ENCODE measurements at places on chromosomes 13 and 19. TPM values are rescaled to one million over a fixed set of nuclear protein-coding genes. Genes with fewer than 3 reads are reported as not detected.

- DNase-seq = no peak
Measured at GRCh38 chr13:62837895-62838294, 1422.2 kb upstream of the PCDH20 start.

The TMEM238 gene
- 0.15 TPM for total RNA-seq

The PRODH2 gene
- total RNA-seq = not detected

DNA sequence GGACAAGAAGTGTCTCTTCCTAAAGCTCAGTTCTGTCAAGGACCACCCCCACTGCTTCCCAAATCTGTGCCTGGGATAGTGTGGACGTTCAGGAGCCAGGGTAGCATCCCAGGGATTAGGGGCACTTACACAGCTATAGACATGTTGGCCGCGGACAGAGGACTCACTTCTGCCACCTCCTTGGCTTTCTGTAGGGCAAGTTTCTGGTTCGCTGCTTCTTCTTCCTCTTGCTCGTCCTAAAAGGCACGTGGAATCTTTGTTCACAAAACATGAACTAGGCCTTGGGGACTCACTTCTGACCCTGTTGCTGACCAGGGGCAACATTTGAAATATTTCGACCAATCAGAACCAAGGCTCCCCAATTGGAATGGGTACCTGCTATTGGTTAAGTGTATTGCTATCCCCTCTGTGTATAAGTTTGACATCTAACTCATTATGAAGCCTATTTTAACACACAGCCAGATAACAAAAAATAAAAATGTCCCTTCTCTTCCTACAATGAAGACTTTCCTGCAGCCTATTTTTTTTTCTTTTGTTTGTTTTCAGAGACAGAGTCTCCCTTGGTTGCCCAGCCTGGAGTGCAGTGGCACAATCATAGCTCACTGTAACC is 150.3 kb downstream of the IER2 start:
- no peak for DNase-seq

DNA sequence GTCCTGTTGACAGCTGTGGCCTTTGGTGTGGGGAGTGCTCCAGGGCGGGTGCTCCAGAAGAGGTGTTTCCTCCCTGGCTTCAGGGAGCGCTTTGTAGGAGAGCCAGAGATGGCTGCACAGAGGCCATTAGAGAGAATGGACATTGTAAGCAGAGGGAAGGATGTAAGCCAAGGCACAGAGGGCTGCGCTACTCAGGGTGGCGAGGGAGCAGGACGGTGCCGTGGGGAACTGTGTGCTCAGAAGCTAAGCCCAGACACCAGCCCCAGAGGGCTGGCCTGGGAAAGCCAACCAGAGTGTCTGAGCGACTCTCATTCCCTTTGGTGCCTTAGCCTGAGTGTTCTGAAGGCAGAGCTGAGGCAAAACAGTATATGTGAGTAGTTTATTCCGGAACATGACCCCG is 92.2 kb downstream of the TSHZ3 start:
- no peak for DNase-seq

- DNase-seq = no peak
Measured at GRCh38 chr13:20461860-20462532, 63.7 kb downstream of the CRYL1 start.

- peak; percentile 43 for DNase-seq
Measured at GRCh38 chr13:49421391-49421790, 22.5 kb downstream of the CAB39L start.

DNA sequence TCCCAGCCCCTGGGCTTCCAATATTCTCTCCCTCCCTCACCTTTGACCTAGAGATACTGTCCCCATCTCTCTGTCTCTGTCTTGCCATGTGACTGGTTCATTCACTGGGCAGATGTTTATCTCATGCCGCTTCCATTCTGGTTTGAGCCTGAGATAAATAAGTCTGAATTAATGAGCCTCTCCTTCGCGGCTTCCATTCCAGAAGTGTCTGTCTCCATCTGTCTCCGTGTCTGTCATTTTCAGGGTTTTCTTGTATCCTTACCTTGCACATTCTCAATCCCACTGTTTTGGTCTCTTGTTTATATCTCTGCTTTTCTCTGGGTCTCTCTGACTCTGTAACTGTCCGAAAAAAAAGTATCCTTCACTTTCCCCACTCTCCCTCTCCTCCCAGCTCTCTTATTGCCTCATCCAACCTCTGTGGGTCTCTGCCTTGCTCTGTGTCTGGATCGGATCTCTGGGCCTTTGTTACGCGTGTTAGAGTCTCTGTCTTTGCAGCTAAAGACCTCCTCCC is 4.3 kb downstream of the SPHK2 start:
- peak; percentile 47 for DNase-seq

The SHC2 gene
- 15.9 TPM for total RNA-seq

- DNase-seq = no peak
Measured at GRCh38 chr19:6173190-6173589, 37.7 kb downstream of the ACSBG2 start.

DNA sequence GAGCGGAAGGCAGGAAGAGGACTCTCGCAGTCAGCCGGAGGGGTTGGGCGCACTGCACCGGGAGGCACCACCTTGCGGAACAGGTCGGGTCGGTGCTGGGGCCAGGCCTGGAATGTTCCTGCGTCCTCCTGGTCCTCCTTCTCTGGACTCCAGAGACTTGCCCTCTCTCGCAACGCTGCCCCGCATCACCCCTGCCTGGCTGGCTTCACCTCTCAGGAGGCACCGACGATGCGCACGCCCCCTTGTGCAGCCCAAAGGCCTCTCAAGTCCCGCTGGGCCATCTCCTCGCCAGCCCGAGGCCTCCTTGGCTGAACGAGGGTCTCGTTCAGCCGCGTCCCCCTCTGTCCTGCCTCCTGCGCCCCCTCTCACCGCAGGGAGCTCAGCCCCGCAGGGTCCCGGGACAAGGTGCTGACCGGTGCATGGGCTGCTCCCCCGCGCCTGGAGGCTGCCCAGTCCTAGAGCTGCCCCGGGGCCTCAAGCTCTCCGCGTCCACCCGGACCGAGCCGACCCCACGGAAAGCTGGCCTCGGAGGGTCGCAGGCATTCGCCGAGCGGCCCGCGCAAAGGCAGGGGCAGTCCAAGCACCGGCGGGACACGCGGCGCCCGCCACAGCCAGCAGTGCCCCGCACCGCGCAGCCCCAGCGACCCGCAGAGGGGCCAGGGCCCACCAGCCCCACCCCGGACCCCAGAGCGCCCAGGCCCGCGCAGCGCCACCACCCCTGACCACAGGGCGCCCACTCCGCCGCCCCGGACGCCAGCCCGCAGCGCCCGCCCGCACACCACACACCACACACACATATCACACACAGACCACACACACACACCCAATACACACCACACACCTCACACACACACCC is 133.8 kb downstream of the CRYL1 start:
- peak; percentile 7 for DNase-seq

- DNase-seq = no peak
Measured at GRCh38 chr19:16779539-16780163, 49.5 kb upstream of the SIN3B start.

GRCh38 chr19:55481794-55482155 is 3.2 kb upstream of the NAT14 start:
- DNase-seq = no peak

DNA sequence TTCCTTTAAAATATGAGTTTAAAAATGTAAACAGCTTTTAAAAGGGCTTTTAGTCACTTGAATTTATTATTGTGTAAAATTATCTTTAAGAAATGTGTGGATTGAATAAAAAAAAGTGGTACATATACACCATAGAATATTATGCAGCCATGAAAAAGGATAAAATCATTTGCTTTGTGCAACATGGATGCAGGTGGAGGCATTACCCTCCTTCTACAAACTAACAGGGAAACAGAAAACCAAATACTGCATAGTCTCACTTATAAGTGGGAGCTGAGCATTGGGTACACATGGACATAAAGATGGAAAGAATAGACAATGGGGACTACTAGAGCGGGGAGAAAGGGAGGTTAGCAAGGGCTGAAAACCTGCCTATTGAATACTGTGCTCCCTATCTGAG is 999.3 kb downstream of the SLITRK5 start:
- DNase-seq = no peak

The LILRB4 gene
- total RNA-seq = not detected

DNA sequence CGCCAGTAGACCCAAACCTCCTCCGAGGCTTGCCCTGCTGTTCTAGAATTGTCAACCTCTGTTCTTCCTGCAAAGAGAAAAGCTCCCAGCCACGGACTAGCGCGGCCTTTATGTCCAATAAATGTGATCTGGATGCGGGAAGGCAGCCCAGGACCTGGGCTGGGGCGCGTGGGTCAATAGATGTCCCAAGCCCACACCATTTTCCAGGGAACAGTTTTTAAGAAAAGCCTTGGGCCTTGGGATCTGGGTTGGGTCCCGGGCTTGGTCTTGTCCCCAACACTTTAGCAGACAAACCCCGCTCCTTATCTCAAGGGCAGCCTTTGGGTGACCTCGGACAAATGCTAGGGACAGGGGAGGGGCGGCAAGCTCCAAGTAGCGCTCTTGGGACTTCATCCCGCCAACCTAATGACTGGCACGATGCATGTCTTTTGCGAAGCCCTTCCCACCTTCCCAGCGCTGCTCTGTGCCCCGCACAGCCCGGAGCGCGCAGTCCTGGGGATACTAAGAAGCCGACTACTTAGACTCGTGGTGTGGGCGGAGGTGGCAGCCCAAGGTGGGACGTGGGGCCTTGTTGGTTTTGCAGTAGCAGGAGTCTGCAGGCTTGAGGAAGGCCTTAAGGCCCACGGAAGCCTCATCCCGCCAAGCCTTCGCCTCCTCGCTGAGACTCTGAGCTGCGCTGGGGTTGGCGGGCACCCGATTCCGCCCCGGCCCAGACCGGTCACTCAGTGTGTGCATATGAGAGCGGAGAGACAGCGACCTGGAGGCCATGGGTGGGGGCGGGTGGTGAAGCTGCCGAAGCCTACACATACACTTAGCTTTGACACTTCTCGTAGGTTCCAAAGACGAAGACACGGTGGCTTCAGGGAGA is 10.8 kb downstream of the SOX21 start:
- DNase-seq = no peak

GRCh38 chr19:1823539-1824251 is 11.6 kb upstream of the ATP8B3 start:
- no peak for DNase-seq
